ENCODE measurements at places on chromosomes 7 and 10.

GRCh38 chr10:86085136-86085535 is 281.5 kb downstream of the GRID1 start:
- DNase-seq: no peak

- DNase-seq: no peak
These were observed 20.8 kb downstream of the WIPI2 start for GRCh38 chr7:5210751-5211338.

- DNase-seq: no peak
These were observed 844 bp upstream of the KAT6B start for GRCh38 chr10:74825371-74826141.

GRCh38 chr7:47268851-47269836 is 312.8 kb downstream of the TNS3 start:
- DNase-seq: no peak

GRCh38 chr7:45643630-45644029 is 69.5 kb downstream of the ADCY1 start:
- DNase-seq: no peak

DNA sequence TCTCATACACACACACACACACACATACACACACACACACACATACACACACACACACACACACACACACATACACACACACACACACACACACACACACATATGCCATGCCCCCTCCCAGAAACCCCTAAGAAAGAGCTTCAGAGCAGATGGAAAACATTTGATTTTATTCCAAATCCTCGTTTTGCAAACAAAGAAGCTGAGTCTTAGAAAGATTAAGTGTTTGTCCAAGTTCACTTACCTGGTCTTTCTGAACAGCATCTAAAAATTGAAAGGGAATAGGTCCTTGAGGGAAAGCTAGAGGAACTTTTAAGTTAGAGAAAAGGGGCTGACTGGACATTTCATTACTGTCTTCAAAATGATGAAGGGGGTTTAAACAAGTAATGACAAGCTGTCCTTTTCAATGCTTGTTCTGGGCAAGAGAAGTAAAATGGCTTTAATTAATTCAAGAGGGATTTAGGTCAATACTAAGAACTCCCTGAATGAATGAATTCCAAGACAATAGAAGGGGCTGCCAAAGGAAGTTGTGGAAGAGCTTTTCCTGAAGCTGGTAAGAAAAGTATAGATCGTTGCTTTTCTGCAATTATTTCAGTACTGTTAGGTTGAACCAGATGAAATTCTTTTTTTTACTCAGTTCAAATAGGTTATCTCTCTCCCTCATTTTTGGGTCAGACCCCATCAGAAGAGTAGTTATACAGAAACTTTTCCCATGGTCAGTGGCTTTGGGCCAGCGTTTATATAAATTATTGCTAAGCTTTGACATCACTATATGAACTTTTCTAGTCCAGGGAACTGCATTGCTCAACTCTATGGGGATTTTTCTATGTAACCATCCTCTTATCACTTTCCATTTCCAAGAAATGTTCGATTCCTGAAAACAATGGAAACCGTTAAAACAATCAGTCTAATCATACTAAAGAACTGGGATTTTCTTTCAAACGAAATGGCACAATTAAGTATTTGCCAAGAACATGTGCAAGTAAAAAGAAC is 261.4 kb downstream of the MTERF1 start:
- DNase-seq: no peak

Data from esophagus squamous epithelium (tissue), 5 donors.